ENCODE measurements at places on chromosomes 1 and 21.

DNA sequence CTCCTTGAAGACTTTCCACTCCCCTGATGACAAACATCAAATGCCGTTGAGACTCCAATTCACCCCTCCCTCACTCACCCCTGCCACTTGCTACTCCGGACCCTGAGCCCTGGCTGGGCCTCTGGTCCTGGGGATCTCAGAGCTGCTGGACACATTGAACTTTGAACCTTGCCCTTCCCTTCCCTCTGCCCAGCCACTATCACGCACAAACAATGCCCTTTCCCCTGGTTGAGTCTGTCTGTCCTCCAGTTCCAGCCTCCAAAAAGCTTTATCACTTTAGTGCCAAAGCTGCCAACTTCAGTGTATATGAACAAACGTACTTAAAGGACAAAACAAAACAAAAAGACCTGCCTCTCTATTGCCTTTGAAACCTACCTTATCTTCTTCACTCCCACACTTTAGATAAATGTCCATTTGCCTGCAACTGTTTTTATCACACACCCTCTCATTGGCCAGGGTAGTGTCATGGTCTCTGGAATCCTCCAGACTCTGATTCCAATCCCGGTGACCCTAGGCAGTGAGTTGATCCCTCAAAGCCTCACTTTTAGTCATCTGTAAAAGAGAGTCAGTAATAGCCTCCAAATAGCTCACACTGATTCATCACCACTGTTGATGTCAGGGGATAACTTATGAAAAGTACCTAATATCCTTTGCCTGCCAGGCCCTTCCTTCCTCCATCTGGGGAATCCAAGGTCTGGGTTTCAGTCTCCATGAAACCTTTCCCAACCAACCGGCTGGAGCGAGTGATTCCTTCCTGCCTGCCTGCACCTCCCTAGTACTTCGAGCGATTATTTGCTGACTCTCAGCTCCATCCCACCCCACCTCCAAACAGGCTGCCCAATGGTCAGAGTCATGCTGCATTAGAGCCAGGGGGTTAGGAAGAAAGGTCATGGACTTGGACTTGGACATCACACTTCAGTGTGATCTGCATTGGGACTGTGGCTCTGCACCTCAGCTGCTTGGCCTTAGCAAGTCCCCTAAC lies 15.9 kb upstream of the SPOCD1 start:
- no peak for DNase-seq

DNA sequence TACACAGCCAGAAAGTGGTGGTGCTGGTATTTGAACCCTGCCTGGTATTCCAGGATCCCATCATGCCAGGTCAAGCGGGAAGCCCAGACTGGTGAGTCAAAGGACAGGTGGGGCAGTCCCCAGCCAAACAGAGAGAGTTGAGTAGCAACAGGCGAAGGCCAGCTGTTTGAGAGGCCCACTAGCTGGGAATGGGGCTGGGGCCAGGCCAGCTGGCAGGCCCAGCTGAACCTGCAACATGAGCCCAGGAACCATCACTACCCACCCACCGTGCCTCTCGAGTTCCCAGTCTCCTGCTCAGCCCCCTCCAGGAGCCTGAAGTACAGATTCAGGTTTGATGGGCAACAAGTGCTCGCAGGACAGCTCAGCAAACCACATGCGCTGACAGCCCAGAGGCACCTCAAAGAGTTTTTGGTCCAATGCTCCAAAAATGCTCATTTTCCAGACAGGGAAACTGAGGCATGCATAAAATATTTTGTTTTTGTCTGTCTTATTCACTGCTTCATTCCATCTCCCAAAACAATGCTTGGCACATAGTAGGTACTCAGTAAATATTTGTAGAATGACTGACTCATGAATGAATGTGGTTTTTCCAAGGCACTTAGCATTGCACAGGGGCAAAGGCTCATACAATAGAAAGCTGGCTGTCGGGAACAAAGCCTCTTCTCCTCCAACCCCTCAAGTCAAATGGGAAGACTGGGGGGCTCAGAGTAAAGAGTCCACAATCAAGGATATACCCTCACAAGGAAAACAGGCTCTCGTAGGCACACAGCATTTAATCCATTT lies 42.5 kb upstream of the CLIC4 start:
- no peak for DNase-seq

DNA sequence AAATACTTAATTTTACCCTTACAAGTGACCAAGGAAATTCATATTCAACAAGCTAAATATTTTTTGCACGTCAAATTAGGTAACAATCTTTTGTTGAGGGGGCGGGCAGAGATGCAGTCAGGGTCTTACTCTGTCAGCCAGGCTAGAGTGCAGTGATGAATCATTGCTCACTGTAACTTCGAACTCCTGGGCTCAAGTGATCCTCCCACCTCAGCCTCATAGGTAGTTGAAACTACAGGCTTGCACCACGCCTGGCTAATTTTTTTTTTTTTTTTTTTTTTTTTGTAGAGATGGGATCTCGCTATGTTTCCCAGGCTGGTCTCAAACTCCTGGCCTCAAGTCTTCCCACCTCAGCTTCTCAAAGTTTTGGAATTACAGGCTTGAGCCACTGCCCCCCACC lies 26.5 kb downstream of the PHTF1 start:
- DNase-seq = no peak

DNA sequence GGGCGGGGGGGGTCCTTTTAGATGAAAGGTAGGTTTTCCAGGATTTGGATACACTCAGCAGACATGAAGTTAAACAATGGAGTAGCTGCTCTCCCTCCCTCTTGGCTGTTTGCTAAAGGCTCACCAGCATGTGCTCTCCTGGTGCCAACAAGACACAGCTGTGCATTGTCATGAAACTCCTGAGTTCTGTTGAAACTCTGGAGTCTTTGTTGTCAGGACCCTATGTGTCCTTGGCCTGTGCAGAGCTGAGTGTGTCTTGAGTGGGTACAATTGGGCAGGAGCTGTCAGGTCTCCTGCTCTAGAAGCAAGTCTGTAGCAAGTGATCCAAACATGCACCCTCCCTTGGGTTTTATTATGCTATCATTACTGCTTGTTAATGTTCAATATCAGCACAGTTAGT lies 12.7 kb downstream of the TBX19 start:
- DNase-seq = no peak

GRCh38 chr1:20712215-20712577 lies 5.6 kb downstream of the KIF17 start:
- DNase-seq = no peak

GRCh38 chr1:65971547-65971946 lies 178.9 kb downstream of the PDE4B start:
- DNase-seq = no peak

- no peak for DNase-seq
These were observed 23.5 kb upstream of the SARS1 start for GRCh38 chr1:109190189-109190588.

- no peak for DNase-seq
These were observed 36.0 kb downstream of the SYT6 start for GRCh38 chr1:114117654-114118053.

DNA sequence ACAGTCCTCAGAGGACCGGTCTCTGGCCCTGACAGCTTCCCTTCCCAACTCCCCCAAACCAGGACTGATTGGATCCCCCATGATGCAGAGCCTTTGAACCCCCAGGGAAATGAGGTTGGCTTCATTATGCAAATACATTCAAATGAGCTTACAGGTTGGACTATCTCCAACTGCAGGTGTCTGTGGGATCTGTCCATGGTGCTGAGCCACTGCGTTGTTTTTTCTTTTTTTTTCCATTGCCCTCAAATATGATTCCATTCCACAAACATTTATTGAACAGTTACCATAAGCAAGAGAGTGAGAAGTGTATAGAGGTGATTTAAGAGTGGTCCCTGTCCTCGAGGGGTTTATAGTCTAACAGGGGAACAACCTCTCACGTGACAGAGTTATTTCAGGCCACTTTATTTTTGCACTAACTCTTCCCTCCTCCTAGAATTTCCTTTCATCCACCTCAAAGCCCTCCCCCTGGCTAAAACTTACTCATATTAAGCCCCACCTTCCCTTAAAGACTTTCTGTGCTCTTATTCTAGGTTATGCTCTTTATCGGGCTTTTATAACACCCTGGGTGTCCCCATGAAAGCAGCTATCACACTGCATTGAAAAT lies 21.9 kb downstream of the DLGAP3 start:
- no peak for DNase-seq

GRCh38 chr1:66535061-66535460 lies 1.1 kb downstream of the SGIP1 start:
- no peak for DNase-seq

DNA sequence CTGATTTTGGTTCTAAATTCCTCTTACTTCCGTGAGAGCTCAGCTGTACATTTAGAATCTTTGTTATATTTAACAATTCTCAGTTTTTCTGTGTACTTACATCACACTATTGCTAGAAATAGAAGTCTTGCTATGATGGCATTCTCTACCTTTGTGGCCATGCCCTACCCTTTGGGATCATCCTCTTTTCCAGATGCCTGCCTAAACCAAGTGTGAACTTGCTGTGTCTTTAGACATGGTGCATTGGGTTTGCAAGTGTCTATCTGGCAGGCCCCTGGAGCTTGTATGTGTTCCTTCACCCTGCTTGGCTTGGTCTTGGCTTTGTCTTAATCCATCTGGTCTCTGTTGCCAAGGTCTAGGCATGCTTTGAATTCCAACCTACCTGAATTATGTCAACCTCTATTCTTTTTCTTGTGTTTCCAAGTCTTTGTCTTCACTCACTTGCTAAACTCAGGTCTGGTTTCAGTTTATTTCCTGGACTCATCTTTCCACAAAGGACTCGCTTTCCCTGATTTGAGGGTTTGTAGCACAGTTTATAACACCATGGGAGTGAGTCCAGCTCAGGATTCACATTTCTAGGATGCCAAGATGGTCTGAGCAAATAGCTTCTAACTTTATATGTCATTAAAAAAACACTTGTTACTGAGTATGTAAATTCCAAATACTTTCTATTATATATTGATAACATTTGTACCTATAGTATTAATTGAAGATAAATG lies 20.6 kb upstream of the APOBEC4 start:
- DNase-seq = no peak

GRCh38 chr1:46637444-46638083 lies 21.0 kb upstream of the MOB3C start:
- no peak for DNase-seq

DNA sequence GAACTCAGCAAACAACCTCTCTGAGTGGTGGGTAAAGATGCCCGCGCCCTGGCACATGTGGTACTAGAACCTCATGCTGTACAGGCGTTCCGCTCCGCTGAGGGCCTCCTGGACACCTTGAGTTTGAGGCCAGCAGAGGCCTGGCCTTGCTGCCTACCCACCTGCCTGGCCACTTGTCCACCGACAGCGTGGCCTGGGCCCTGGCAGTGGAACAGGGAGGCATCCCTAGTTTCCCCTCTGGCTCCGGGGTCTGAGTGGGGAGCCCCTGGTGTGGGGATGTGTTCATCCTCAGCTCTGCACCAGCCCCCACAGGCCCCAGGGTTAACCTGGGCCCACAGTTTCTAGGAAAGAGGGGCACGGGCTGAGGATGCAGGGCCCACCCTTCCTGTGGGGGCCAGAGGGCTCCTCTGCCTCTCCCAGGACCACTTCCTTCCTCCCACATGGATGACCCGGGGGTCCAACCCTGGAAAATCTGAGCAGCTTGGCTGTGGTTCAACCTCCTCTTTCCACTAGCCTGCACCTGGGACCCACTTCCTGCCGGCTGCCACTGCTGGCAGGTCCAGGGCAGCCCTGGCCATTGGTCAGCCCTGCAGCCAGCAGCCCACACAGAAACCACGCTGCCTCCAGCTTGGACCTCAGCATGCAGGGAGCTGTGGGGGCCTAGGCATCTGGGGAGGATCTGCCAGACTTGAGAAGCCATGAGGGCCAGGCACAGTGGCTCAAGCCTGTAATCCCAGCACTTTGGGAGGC lies 53.3 kb upstream of the COL18A1 start:
- no peak for DNase-seq

DNA sequence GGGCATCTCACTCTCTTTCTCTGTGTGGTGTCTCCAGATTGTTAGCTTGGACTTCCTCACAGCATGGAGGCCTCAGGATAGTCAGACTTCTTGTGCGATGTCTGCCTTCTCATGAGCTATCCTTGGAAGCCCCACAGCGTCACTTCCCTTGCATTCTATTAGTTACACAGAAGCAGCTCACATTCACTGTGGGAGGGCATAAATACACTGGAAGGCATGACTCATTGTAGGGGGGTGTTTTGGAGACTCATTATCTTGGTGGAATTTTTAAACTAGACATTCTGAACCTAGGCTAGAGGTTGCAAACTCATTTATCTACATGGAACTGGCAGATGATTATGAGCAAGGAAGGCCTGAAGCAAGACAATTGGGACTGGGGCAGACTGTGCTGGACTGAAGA lies 21.4 kb upstream of the FASLG start:
- DNase-seq = no peak

DNA sequence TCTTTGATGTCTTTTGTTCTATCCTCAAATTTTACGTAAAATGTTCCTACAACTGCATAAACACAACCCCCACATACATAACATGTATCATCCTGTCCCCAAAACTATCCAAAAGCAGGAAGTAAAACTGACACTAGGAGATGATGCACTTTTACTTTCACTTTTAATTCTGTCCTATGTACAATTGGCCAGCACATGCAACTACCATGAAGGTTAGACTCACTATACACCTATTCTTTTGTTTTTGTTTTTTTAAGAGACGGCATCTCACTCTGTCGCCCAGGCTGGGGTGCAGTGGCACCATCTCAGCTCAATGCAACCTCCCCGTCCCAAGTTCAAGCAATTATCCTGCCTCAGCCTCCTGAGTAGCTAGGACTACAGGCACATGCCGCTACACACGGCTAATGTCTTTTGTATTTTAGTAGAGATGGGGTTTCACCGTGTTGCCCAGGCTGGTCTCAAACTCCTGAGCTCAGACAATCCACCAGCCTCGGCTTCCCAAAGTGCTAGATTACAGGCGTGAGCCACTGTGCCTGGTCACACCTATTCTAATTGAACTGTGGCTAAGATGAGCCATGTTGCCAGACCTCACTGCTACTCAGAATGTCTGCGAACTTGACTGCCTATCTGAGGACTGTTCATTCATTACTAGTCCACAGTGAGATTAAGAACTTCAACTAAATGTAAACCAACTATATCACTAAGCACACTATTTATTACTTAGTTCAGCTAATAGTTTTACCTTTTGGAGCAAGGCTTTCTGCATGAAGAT lies 48.0 kb downstream of the TOR3A start:
- DNase-seq = no peak

- DNase-seq = peak; percentile 60
These were observed 977 bp downstream of the LCA5L start for GRCh38 chr21:39444421-39445180.

DNA sequence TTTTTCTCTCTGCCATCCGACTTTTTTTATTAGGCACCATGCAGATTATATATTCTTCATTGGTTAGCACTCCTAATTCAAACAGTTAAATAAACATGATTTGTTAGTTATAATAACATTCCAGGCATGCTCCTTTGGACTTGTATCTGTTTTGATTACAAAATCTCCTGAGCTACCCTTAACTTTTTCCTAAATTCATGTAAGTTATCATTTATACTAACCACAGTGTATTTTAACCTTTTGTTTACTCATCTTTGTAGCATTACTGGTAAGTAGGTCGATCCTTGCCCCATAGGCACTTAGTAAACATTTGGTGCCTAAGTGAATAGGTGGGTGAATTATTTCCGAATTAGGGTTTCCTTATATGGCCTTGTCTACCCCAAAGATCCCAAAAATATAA lies 43.8 kb downstream of the MIER1 start:
- no peak for DNase-seq

GRCh38 chr1:197750366-197750765 lies 24.9 kb downstream of the DENND1B start:
- DNase-seq = no peak

GRCh38 chr1:203556047-203556851 lies 62.3 kb downstream of the OPTC start:
- DNase-seq = no peak

Data from left lung (tissue), 14 donors.